Natural killer cell treated with Interleukin-12 subunit alpha and Interleukin-12 subunit beta and Interleukin-15 and Interleukin-18, amount 100 ng/mL, for 72 hours (primary cell): ENCODE measurements at places on chromosomes 4 and X.

- DNase-seq: no peak
These were observed 5.5 kb upstream of the OPRPN start for GRCh38 chr4:70392057-70392776.

- DNase-seq: no peak
These were observed 56.7 kb downstream of the FGFBP1 start for GRCh38 chr4:15881820-15882219.

GRCh38 chrX:64097891-64098290 is 107.6 kb downstream of the AMER1 start:
- DNase-seq: no peak

- no peak for DNase-seq
These were observed 10.2 kb downstream of the VEGFD start for GRCh38 chrX:15373976-15374375.

- no peak for DNase-seq
These were observed 620.0 kb downstream of the BCOR start for GRCh38 chrX:39477762-39478120.

DNA sequence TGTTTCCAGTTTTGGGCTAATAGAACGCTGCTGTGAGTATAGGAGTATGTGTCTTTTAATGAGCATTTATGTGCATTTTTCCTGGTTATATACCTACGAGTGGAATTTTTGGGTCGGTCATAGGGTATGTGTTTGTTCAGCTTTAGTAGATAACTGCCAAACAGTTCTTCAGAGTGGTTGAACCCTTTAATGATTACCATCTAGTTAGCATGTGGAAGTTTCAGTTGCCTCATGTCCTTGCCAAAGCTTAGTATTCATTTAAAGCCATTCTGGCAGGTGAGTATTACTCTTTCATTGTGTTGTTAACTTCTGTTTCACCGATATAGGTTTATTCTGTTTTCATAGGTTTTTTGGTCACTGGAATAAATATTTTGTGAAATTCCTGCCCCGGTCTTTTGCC is 229.1 kb downstream of the ARHGAP10 start:
- no peak for DNase-seq
